Motor neuron (in vitro differentiated cells): ENCODE measurements at places on chromosomes 16 and 17. TPM values are rescaled to one million over a fixed set of nuclear protein-coding genes. Genes with fewer than 3 reads are reported as not detected.

DNA sequence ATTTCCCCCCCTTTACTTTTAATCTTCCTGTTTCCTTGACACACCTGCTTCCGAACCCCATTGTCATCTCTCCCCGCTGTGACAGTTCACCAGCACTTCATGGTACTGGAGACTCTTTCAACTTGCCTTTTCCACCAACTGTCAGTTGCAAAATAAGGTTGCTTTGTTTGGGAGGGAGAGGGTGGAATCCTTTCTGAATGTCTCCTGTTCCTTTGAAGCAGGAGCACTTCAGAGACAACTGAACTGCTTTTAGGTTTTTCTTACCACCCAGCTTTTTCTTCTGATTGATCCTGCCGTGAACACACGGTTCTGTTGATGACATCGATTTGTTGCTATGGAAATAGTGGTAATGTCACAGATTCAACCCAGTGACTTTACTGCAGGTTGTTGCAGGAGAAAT, 42.0 kb downstream of the RPA1 start:
- ATAC-seq: no peak

GRCh38 chr16:68257906-68258800, 6.2 kb upstream of the SLC7A6 start:
- ATAC-seq: peak; percentile 85

GRCh38 chr16:4322121-4323052, 6.5 kb downstream of the GLIS2 start:
- no peak for ATAC-seq

GRCh38 chr17:14926526-14927122, 338.5 kb downstream of the PMP22 start:
- no peak for ATAC-seq

- ATAC-seq: no peak
These were observed 154.3 kb upstream of the MED13 start for GRCh38 chr17:62219221-62219899.

DNA sequence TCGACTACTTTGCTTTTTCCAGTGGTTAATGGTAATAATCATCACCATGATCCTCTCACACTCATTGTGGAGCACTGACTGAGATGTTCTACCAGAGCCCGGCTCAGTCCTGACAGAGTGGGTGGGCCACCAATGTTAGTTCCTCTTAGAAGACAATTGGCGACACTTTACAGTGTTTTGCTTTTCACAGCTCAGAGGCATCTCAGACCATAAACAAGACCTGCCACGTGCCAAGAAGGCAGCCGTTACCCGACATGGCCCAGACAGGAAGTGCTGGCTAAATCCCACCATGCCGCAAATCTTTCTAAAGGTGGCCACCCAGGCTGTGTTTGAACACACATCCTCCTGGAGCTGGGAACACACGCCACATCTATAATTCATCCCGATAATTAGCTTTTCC, 103.7 kb downstream of the XYLT1 start:
- no peak for ATAC-seq

Gene GNG13
- 0.38 TPM in 1 of 2 replicates, not detected in the other for total RNA-seq

Gene THOC6
- total RNA-seq: 25.6 and 26.5 TPM in 2 replicates
